Stimulated activated CD8-positive, alpha-beta memory T cell treated with anti-CD3 and anti-CD28 coated beads, Interleukin-15, amount 100 ng/mL, for 48 hours (primary cell): ENCODE measurements at places on chromosomes 7 and 10.

GRCh38 chr7:50184271-50184990 is 91.4 kb upstream of the ZPBP start:
- no peak for DNase-seq

DNA sequence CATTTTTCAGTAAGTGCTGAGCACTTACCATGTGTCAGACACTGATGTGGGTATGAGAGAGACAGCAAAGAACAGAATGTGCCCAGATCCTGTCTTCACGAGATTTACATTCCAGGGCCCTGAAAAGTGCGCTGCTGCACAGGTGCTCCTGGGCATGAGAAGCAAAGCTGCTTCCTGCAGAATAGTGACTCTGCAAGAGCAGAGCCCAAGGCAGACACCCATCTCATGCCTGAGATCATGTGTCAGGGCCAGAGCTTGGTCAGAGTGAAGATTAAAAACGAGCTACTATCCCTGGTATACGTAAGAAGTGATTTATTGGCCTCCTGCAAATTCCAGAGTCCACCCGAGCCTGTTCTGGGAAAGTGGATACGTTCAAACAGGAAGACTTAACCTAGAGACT is 824.4 kb downstream of the GRID1 start:
- DNase-seq, result no peak

GRCh38 chr10:130368761-130369560 is 232.8 kb downstream of the GLRX3 start:
- DNase-seq, result no peak

GRCh38 chr7:116672596-116673456 is 830 bp downstream of the MET start:
- no peak for DNase-seq

GRCh38 chr7:919924-920341 is 34.5 kb downstream of the ADAP1 start:
- DNase-seq, result no peak

DNA sequence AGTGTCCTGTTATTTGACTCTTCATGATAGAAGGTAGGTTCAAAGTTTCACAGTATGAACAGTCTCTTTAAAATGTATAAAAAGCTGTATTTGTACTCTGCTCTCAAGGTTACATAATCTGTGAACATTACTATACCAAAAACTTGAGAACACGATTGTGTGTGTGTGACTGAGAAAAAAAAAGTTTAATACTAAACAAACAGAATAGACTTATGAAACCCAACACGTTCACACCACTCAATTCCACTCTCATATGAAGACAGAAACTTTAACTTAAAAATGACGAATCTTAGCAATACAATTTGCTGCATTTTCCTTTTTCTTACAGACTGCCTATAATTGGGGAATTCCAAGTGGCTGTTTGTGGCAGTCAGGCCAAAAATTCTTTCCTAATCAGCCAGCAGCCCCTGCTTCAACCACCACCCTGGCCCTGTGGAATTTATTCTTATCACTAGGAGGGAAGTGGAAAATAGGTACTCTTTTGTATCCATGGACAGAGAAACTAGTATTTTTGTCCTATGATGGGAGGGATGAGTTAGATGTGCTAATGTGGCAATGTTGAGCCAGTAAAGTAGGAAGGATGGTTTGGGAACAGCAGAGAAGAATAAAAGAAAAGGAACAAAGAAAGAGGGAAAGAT is 42.8 kb downstream of the MINDY3 start:
- DNase-seq, result no peak

GRCh38 chr7:5689118-5689517 is 92.3 kb downstream of the RNF216 start:
- no peak for DNase-seq

DNA sequence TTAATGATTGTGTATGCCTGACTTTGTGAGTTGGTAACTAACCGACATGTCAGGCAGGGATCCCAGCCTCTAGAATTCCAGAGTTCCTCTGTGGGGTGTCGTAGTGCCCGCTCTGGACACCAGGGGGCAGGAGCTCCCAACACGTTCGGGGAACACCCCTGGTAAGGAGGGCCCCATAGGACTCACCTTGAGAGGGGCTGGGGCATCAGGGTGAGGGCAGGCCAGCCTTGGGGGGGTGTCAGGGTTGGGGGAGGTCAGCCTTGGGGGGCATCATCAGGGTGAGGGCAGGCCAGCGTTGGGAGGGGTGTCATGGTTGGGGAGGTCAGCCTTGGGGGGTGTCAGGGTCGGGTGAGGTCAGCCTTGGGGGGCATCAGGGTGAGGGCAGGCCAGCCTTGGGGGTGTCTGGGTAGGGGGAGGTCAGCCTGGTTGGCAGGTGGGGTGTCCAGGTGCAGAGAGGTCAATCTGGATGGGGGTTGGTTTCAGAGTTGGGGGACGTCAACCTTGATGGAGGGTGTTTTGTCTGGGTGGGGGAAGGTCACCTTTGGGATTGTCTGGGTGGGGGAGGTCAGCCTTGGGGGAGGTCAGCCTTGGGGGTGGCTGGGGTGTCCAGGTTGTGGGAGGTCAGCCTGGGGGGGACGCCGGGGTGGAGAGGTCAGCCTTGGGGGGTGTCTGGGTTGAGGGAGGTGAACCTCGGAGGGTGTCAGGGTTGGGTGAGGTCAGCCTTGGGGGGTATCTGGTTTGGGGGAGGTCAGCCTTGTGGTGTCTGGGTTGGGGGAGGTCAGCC is 45.6 kb upstream of the SUN1 start:
- peak; percentile 49 for DNase-seq

DNA sequence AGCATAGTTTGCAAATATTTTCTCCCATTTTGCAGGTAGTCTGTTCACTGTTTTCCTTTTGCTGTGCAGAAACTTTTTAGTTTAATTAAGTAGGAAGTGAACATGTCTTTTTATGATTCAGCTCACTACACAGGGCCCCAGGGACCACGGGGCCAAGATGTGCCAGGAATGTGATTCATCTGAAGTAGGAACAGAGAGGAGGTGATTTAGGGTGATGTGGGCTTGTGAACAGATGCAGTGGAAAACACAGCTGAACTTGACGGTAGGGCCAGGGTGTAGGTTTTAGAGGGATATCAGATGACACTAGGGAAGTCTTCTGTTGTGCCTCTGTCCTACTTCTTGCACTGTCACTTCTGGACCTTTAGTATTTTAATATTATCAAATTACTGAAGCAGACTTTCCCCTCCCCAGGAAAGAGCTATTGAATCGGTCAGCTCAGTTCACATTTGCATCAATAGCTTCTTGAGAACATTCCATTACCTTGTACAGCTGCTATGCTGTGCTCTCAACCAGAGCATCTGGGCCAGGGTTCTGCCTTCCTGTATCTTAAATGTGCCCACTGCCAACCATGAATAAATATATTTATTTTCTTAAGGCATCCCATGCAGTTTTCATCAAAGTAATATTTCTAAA is 96.9 kb downstream of the OSBPL3 start:
- peak; percentile 36 for DNase-seq

DNA sequence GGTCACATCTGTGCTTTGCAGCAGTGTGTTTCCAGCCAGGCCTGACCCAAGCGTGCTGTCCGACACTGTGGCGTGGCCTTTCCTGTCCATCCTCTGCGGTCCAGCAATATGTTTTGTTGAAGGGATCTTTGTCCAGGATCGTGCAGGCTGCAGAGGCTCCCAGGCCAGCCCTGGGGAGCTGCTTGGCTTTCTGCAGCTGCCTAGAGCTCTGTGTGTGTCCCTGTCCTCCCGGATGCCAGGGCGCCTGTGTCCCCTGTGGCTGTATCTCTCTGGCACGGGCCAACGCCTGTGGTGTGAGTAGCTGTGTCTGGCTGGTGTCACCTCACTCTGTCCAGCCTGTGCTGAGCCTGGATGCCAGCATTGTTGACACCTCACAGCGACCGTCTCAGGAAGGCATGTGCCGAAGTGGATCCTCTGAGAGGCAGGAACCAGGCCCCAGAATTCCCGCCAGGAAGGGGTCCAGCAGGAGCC is 94.5 kb downstream of the INPP5A start:
- DNase-seq, result no peak

- no peak for DNase-seq
Observed at GRCh38 chr7:95429241-95429990, 5.4 kb downstream of the PON2 start.

- DNase-seq, result no peak
Observed at GRCh38 chr10:21080261-21080660, 183.2 kb upstream of the NEBL start.

- no peak for DNase-seq
Observed at GRCh38 chr10:58615237-58615935, 102.7 kb downstream of the BICC1 start.

DNA sequence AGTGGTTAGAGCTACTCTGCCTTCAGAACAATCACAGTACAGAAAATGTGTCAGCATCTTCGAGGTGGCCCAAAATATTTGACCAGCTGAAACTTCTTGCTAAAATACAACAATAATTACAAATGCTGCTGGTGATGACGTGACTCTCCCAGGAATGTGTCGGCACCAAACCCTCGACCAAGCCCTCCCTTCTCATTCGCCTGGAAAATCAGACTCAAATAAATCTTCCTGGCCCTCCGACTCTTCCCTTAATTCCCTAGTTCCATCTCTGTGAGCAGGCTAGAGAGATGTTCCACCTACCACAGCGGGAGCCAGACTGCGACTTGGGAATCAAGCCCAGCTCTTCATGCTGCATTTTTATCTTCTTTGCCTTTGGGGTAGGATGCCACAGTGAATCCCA is 4.1 kb downstream of the PRSS2 start:
- no peak for DNase-seq

DNA sequence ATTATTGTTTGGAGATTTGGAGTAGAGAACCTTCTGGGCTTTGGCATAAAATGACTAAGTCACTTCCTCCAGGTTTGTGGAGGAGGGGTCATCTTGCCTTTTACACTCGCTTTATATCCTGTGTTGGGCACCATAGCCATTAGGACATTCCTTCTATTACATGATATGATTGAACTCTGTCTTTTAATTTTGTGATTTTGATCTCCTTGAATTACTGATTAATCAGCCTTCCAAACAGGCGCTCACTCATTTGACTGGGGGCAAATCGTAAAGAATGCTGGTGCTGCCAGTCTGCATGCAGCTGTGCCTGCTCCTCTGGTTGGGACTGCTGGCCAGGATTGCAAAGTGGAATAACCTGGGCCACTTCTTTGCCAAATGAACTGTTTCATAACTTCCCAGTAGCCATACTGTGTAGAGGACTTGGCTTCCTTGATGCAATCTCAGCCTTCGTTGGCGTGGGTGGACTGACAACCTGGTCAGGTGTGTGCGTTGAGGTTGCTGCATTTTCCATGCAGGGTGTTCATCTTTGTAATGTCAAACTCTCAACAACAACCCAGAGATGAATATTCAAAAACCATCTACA is 65.9 kb upstream of the RAB11FIP2 start:
- no peak for DNase-seq

DNA sequence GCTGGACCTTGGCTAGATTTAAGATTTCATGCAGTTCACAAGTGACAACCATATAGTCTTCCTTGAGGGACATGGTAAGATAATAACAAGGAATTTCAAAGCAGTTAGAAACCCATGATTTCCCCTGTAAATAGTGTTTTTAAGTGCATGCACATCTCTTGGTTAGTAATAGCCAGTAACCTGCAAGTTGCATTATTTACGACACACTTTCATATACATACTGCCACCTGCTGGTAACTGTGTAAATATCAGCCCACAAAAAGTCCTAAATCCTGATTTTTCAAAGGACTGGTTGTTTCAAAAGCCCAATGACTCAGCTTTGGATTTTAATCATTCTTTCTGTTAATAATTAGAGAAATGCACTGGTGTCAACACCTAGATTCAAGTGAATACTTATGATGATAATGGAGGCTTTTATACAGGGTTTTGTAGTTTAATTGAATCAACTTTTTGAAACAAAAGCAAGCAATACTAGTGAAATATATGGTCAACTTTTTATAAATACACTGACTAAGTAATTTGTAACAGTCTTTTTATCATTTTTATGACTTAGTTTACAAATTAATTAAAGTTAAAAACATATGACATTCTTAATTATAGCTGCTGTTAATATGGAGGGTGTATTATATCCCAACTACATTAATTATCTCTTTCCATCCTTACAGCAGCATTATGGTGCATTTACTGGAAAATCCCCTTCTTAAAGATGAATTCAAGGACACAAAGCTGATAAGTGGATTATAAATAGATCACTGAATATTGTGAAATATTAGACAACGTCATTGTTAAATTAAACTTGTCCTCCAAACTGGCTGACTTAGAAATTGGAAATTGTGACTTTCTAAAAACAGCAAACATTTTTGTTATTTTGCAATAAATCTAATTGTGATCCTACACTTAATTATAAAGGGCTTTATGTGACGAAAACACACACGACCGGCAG is 367.7 kb upstream of the SEMA3D start:
- no peak for DNase-seq

- no peak for DNase-seq
Observed at GRCh38 chr10:20166096-20166675, 350.0 kb downstream of the PLXDC2 start.

GRCh38 chr7:4143511-4144171 is 538.5 kb upstream of the FOXK1 start:
- DNase-seq, result no peak

DNA sequence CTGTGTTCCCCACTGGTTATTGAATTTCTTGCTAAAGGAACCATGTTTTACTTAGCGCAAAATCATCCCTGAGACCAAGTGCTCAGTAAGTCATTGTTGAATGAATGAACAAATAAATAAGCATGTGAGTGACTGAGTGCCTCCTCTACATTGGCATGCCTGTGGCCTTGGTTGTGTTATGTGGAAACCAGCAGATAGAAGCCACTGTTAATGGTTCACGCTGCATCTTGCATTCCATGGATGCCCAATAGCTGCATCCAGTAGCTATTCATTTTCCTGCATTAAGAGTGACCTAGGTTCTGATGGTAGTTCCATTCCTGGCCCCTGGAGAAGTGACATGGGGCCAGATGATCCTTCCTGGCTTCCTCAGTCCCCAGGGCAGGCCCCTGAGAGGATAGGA is 113.3 kb upstream of the BMPER start:
- DNase-seq, result no peak

GRCh38 chr10:129025787-129026186 is 441.3 kb upstream of the MGMT start:
- no peak for DNase-seq

- DNase-seq, result no peak
Observed at GRCh38 chr7:95915731-95916130, 143.4 kb downstream of the DYNC1I1 start.

GRCh38 chr10:26555719-26556368 is 117.7 kb downstream of the APBB1IP start:
- DNase-seq, result no peak

GRCh38 chr10:114458955-114459354 is 54.7 kb upstream of the AFAP1L2 start:
- DNase-seq, result peak; percentile 4

DNA sequence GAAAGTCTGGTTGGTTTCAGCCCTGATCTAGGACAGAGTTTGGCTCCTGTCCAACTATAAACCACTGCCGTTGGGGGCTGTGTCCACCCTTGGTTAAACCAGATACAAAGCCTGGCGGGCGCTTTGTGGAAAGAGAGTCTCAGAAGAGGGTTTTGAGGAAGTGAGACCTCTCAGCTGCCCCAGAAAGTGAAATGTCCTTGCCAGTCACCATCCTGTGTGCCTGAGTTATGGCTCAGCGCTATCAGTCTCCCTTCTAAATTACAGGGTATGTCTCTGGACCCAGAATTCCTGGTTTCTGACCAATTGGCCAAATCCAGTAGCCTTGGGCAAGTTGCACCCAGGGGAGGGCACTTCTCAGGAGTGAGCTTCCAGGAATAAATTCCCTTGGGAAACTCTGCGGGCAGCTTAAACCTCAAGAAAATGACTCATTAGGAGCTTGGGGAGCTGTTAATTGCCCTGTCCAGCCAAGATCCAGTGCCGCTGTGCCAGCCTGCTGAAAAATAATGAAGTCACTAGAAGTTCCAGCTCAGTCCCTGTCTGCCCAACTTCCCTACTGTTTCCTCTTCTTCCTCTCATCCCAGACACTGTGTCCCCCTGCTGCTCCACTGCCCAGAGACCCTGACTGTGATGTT is 66.7 kb upstream of the PDZD8 start:
- DNase-seq, result no peak
